ENCODE measurements at places on chromosomes 1 and 21.

- DNase-seq: no peak
Observed at GRCh38 chr1:198986442-198986841, 347.6 kb downstream of the PTPRC start.

DNA sequence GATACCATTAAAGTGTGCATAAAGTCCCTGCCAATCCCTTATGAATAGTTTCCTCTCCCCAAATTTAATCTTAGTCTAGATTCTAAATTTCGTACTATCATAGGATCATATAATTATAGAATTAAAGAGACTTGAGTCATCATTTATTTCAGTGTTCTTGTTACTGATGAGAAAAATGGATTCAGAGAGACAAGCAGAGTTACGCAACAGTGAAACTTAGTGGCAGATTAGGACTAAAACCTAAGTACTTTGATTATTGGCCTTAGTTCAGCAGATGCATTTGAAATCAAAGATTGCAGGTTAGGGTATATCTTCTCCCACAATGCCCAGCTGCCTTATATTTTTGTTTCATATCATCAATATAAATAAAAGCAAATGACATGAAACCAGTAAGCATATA is 843 bp upstream of the KRTAP19-7 start:
- no peak for DNase-seq

DNA sequence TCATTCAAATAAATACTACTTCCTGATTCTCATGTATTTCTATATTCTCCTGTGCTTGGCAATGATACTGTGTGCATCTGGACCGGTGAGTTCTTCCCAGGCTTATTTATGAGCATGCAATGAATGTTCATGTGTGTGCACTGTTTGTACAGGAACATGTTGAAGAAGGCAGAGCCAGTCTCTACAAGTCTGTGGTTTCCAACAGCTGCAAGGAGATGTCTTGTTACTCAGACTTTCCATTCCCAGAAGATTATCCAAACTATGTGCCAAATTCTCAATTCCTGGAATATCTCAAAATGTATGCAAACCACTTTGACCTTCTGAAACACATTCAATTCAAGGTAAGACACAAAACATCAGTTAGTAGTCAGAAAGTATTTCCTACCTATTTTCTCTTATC is 19.1 kb downstream of the FMO1 start:
- no peak for DNase-seq

DNA sequence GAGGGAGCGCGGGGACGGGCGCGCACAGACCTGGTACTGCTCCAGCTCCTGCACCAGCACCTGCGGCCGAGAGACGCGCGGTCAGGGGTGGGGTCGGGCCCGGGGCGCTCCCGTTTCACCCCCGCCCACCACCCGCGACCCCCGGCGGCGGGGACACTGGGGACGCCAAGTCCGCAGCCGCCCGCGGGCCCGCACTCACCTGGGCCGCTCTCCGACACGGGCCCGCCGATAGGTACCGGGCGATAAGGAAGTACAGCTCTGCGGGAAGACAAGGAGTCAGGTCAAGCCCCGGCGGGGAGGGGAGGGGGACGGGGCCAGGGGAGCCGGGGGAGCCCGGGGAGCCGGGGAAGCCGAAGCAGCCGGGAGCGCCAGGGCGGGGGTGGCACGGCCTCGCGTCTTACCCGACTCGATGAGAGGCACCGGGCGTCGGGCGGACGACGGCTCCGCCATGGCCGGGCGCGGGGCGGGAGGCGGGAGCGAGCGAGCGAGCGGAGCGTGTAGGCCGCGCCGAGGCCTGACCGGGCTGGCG is 326 bp downstream of the BRWD1 start:
- DNase-seq: peak; percentile 53

GRCh38 chr1:168864266-168864665 is 135.3 kb upstream of the DPT start:
- no peak for DNase-seq

- no peak for DNase-seq
Observed at GRCh38 chr1:198612471-198613260, 26.2 kb upstream of the PTPRC start.

All from WTC11 (cell line).